ENCODE measurements at places on chromosomes 7 and 10. TPM values are rescaled to one million over a fixed set of nuclear protein-coding genes. Genes with fewer than 3 reads are reported as not detected.

NODAL gene
- not detected for total RNA-seq

AUTS2 gene
- total RNA-seq: 93.1 TPM

MOSPD3 gene
- 16.3 TPM for total RNA-seq

ZNF511 gene
- total RNA-seq: 37.5 TPM

TMEM248 gene
- total RNA-seq: 101 TPM

PANK1 gene
- total RNA-seq: 6.5 TPM

RELN gene
- total RNA-seq: 1.9 TPM

ZNF92 gene
- total RNA-seq: 5.2 TPM

All from upper lobe of left lung (tissue), 6 donors.